ENCODE measurements at places on chromosomes 16 and 17.
A peak's percentile ranks its signal among the peaks of the same experiment; 100 is the strongest.

GRCh38 chr16:31213342-31213741 is 577 bp upstream of the TRIM72 start:
- no peak for DNase-seq

- no peak for DNase-seq
These were observed 916.1 kb downstream of the KCNJ2 start for GRCh38 chr17:71085238-71086033.

- DNase-seq: no peak
These were observed 6.8 kb upstream of the EZH1 start for GRCh38 chr17:42751628-42752027.

GRCh38 chr17:37137906-37138514 is 189.3 kb downstream of the AATF start:
- DNase-seq: no peak

DNA sequence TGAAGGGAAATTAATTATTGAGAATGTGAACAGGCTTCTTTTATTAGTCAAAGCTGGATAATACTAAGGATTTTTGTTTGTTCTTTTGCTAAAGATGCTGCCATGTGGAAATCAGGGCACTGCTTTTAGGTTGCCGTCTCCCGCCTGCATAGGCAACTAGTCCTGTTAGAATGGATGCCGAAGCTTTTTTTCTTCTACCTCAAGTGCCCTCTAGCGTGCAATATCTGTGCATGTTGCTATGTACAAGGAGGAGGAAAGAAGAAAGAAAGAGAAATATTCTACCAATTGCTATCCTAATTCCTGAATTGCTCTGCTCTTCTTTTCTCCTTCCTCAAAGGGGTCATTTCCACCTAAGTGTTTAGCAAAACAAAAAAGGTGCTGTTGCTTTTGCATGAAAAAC is 5.2 kb upstream of the CDH8 start:
- DNase-seq: no peak

DNA sequence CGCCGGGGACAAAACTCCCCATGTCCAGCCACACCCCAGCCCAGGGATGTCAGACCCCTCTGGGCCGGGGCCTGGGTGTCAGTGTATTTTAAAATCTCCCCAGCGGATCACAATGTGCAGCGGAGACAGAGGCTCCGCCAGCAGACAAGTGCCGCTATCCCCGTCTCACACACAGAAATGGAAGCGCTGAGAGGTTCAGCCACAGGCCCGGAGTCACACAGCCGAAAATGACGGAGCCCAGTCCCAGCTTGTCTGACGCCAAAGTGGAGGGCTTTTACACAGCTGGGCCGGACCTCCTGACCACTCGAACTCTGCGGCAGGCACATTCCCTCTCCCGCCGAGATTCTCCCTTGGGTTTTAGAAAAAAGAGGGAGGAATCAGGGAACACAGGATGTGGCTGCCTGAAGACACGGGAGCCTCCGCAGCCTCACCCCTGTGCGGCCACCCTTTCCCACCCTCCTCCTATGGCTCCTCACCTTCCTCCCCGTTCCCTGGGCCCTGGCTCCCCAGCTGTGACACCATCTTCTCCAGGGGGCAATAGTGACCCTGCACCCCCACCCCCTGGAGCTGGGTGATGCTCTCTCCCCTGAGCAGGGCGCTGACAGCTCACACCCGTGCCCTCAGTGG is 6.8 kb upstream of the OSGIN1 start:
- no peak for DNase-seq

GRCh38 chr16:86388976-86389375 is 121.4 kb upstream of the FOXF1 start:
- DNase-seq: no peak

GRCh38 chr17:50565402-50566350 is 5.2 kb downstream of the CACNA1G start:
- DNase-seq: no peak

DNA sequence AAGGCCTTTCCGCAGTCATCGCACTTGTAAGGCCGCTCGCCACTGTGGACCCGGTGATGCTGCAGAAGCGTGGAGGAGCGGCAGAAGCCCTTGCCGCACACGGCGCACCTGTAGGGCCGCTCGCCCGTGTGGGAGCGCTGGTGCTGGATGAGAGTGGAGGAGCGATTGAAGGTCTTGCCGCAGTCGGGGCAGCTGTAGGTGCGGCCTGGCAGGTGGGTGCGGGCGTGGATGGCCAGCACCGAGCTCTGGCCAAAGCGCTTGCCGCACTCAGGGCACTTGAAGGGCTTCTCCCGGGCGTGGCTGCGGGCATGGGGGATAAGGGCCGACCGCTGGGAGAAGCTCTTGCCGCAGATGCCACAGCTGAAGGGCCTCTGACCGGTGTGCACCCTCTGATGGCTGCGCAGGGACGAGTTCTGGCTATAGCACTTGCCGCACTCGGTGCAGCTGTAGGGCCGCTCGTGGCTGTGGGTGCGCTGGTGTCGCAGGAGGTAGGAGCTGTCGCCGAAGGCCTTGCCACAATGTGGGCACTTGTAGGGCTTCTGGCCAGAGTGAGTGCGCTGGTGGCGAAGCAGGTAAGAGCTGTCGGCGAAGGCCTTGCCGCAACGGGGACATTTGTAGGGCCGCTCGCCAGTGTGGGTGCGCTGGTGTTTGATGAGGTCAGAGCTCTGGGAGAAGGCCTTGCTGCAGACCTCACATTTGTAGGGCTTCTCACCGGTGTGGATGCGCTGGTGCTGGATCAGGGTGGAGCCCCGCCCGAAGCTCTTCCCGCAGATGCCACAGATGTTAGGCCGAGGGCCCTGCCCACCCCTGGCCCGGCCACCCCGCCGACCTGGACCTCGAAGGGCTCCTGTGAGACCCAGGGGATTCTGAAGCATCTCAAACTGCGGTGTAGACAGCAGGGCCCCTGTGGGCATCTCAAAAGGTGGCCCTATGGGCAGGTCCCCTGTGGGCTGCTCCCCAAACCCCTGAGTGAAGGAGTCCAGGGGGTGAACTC is 1.5 kb downstream of the ZNF768 start:
- DNase-seq: no peak

DNA sequence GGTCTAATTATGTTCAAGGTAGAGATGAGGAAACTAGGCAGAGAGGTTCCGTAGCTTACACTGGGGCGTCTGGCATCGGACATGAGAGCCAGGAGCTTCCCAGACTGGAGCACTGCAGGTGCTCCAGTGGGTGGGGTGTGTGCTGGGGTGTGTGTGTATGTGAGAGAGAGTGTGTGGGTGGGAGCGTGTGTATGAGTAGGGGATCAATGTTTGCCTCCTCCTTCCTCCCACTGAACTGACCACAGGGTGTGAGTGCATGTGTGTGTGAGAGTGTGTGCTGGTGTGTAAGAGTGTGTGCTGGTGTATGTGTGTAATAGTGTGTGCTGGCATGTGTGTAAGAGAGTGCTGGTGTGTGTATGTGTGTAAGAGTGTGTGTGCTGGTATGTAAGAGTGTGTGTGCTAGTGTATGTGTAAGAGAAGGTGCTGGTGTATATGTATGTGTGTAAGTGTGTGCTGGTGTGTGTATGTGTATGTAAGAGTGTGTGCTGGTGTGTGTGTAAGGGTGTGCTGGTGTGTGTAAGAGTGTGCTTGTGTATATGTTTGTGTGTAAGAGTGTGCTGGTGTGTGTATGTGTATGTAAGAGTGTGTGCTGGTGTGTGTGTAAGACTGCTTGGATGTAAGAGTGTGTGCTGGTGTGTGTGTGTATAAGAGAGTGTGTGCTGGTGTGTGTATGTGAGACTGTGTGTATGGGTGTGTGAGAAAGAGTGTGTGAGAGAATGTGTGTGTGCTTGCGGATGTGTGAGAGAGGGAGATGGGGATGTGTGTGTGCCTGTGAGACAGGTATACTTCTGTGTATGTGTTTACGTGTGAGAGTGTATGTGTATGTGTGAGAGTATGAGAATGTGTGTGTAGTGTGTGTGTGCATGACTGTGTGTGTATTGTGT is 139.9 kb downstream of the MRM1 start:
- DNase-seq: no peak

DNA sequence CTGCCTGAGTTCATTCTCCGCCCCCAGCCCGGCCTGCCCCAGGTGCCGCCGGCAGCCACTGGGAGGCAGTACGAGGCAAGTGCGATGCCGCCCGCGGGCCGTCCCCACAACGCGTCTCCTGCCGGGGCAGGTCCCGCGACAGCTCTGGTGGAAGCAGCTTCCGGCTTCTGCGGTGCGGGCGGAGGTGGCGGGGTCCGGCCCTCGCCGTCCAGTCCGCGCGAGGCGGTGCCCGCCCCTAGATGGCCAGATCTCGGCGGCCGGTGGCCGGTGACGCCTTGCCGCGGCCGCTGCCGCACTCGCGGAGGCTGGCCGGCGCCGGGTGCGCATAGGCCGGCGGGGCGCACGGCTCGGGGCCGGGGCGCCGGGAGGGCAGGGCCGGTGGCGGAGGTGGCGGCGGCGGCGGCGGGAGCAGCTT is 1.8 kb downstream of the GJD3 start:
- DNase-seq: no peak

DNA sequence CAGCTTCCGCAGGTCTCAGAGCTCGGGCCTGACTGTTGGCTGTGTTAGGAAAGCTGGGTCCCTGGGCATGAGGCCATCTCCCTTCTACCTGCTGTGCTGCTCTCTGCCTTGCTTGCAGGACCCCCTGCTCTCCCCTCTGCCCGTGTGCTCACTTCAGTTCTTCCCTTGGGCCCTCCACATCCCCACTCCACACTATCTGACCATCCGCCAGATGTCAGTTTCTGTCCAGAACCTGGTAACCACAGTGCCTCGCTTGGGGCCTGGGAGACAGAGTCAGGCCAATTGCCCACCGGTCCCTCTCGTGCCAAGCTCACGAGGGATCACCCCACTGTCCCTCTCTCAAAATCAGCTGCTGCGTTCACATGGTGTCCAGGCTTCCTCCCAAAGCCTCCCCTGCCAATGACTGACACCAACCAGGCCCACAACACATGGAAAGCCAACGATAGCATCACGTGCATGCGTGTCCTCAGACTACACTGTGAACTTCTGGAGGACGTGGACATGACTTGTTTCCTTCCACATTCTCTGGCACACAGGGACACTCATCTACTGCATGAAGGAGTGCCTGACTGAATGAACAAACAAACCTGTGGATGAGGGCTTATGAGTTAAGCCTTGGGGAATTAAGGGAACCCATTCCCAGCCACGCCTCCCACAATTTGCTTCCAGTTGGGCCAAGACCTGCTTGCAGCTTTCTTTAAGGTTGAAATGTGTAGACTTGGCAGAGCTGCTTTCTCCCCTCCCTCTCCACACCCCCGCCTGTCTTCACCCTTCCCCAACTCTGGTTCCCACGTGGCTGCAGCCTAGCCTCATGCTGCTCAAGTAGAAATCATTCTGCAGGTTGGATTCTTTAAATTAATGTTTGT is 72.5 kb upstream of the ZNF423 start:
- DNase-seq: no peak

DNA sequence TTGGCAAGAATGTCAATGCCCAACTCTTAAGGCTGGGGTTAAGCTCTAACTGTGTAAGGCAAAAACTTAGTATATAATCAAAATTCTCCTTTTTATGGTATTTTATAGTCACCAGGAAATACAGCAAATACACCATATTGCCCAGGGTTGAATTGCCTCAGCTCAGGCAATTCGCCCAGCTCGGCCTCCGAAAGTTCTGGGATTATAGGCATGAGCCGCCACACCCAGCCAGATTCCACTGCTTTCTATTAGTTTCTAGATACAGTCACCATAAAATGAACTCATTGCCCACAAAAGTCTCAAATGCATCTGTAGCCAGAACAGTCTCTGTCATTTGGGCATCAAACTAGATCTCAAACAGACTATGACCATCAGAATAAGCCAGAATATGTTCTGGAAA is 238.7 kb upstream of the TOX3 start:
- DNase-seq: no peak

DNA sequence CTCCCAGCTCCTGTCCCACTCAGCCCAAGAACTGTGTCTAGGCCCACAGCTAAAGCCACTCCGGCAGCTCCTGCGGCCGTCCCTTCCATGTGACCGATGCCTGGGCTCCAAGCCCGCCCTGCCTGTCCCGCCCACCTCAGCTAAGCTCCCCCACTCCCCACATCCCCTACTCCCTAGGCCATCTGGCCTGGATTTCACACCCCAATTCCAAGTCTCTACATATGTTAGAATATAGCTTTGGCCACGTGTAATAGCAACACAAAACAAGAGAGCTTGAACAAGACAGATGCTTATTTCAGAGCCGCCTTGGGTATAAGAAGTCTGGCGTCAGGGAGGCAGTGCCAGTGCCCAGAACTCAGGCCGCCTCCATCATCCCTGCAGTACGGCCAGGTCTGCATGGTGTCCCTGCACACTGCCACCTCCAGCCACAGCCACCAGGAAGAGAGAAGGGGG is 30.0 kb upstream of the USP22 start:
- no peak for DNase-seq

GRCh38 chr17:81222620-81222905 is 202 bp downstream of the CEP131 start:
- DNase-seq: no peak

DNA sequence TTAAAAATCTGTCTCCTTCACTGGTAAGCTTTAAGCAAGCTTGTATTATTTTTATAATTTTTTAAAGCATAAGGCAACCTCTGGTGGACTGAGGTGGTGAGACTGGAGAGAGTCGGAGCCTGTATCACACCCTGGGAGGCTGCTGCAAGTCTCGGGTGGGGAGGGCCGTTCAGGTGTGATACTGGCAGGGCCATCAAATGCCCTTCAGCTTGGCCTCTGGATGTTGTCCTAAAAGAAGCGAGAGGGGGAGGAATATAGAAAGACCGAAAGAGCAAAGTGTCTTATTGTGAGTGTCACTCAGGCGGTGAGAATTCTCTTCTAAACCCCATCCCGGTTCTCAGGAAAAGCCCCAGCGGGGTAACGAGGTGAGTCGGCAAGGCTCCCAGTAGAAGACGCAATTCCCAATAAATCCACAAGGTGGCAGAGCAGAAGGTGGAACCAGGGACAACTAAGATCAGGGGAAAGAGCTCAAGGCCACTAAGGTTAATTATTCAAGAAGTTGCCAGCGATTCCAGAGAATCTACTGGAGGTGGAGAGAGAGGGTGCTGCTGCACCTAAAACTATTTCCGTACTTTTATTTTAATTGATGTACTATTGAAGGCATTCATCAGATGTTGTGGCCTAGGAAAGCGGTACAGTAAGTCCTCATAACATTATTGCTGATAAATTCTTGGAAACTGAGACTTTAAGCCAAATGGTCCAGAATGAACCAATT is 14.1 kb downstream of the C17orf67 start:
- DNase-seq: peak; percentile 40

GRCh38 chr17:44095647-44096496 is 25.3 kb downstream of the G6PC3 start:
- DNase-seq: no peak

- DNase-seq: no peak
These were observed 12.7 kb downstream of the CYGB start for GRCh38 chr17:76524598-76525512.

Measured in effector memory CD4-positive, alpha-beta T cell (primary cell).